ENCODE measurements at places on chromosomes 13 and 19. TPM values are rescaled to one million over a fixed set of nuclear protein-coding genes. Genes with fewer than 3 reads are reported as not detected.

GRCh38 chr19:16628984-16629691, 1.1 kb upstream of the MED26 start:
- no peak for DNase-seq
- H3K27me3 ChIP-seq, result no peaks in the 10 kb centered on the region
- peaks cover 25% of the 10 kb centered on the region for H3K36me3 ChIP-seq
- H3K4me3 ChIP-seq, result peak overlapping the region; percentile 99

DNA sequence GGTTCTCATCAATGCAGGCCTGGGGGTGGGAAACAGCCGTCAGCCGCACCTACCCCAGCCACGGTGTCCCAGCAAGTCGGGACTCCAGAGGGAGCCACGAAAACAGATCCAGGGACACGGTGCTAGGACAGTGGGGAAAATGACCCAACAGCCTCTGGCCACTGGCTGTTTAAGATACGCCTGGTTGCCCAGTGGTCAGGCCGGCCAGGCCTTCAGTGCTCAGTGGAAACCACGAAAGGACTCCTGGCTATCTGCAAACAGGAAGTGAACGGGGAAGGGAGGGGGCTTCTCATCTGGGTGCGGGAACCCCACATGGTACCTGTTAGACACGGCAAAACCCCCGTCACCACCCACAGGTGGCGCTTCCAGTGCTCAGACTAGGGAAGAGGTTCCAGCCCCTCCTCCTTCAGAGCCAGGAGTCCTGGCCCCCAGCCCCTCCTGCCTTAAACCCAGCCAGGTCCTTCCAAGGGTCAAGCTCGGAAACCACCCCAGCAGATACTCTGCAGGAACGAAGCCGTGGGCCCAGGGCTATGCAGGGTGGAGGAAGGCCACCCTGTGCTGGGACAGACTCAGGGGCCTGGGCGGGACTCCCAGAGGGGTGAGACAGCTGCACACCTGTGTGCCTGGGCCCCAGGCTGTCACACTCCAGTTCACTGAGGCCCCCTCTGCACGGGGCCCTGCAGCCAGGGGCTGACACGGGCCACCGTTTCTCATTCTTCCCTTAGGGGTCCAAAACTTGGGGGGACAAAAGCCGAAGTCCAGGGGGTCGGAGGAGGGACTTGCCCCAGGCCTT, 4.5 kb downstream of the PPP1R12C start:
- H3K36me3 ChIP-seq, result peaks cover 14% of the 10 kb centered on the region
- peaks cover 11% of the 10 kb centered on the region for H3K4me1 ChIP-seq
- H3K27ac ChIP-seq, result no peak overlapping the region
- no peaks in the 10 kb centered on the region for H3K27me3 ChIP-seq

DNA sequence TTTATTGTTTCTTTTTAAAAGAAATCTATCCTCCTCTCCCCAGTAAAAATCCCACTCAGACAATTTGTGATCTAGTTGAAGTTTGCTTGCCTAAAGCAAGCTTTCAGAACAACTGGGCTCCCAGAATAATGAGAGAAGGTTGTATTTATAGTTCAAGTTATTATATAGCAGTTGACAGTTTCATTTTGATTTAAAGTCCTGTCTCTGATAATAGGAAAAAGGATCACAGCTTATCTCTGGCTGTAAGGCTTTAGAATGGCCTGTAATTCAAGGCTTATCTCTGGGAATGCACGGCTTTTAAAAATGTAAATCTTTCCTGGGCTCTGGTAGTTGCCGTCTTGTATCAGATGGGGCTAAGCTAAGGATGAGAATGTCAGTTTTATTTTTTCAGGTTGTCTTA, 123.3 kb upstream of the TMTC4 start:
- H3K27me3 ChIP-seq, result peaks cover 21% of the 10 kb centered on the region
- no peaks in the 10 kb centered on the region for H3K4me1 ChIP-seq
- H3K36me3 ChIP-seq, result no peaks in the 10 kb centered on the region
- H3K4me3 ChIP-seq, result no peak overlapping the region

- H3K27ac ChIP-seq, result no peak overlapping the region
- no peak overlapping the region for H3K4me3 ChIP-seq
- no peaks in the 10 kb centered on the region for H3K4me1 ChIP-seq
- H3K27me3 ChIP-seq, result peaks cover 8% of the 10 kb centered on the region
These were observed 554.1 kb downstream of the TBC1D4 start for GRCh38 chr13:74927823-74928222.

DNA sequence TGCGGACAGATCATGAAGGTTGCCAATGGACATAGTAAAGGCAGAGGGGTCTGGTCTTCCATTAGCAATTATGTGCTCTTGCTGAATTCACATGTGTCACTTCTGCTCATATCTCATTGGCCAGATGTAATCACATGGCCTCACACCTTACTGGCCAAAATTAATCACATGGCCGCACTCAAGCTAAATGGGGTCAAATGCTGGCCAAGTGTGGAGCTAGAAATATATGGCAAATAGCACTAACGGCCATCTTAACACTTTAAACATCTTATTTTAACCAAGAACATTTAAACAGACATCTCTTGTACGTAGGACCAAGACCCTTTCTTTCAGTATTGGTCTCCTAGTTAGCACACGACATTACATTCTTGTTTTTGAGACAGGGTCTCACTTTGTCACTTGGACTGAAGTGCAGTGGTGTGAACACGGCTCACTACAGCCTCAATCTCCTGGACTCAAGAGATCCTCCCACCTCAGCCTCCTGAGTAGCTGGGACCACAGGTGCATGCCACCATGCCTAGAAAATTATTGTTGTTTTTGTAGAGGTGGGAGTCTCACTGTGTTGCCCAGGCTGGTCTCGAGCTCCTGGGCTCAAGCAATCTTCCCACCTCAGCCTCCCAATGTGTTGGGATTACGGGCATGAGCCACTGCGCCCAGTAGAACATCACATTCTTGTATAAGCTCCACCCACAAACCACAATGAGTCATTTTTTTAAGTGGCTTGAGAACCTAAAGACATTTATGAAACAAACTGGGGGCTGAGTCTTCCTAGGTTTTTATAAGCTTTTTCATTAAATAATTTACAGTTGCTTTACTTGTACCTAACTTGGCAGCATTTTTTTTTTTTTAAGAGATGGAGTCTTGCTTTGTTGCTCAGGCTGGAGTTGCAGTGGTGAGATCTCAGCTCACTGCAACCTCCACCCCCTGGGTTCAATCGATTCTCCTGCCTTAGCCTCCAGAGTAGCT, 2.9 kb upstream of the PTOV1 start:
- H3K27me3 ChIP-seq, result peaks cover 3% of the 10 kb centered on the region
- DNase-seq, result no peak
- no peak overlapping the region for H3K4me3 ChIP-seq
- H3K27ac ChIP-seq, result peak overlapping the region; percentile 21
- peaks cover 33% of the 10 kb centered on the region for H3K4me1 ChIP-seq

GRCh38 chr13:36530050-36530789, 97.9 kb downstream of the CCNA1 start:
- no peak for DNase-seq
- H3K27ac ChIP-seq, result no peak overlapping the region
- no peaks in the 10 kb centered on the region for H3K4me1 ChIP-seq
- H3K36me3 ChIP-seq, result no peaks in the 10 kb centered on the region
- no peak overlapping the region for H3K4me3 ChIP-seq
- H3K27me3 ChIP-seq, result peaks cover 12% of the 10 kb centered on the region

- peaks cover 19% of the 10 kb centered on the region for H3K27me3 ChIP-seq
- no peak overlapping the region for H3K4me3 ChIP-seq
- H3K4me1 ChIP-seq, result no peaks in the 10 kb centered on the region
- no peaks in the 10 kb centered on the region for H3K36me3 ChIP-seq
- no peak overlapping the region for H3K27ac ChIP-seq
These were observed 24.3 kb downstream of the DZIP1 start for GRCh38 chr13:95620030-95620824.

GRCh38 chr13:100986571-100986970, 312.0 kb upstream of the TMTC4 start:
- no peak overlapping the region for H3K27ac ChIP-seq
- H3K36me3 ChIP-seq, result no peaks in the 10 kb centered on the region
- no peaks in the 10 kb centered on the region for H3K4me1 ChIP-seq

DNA sequence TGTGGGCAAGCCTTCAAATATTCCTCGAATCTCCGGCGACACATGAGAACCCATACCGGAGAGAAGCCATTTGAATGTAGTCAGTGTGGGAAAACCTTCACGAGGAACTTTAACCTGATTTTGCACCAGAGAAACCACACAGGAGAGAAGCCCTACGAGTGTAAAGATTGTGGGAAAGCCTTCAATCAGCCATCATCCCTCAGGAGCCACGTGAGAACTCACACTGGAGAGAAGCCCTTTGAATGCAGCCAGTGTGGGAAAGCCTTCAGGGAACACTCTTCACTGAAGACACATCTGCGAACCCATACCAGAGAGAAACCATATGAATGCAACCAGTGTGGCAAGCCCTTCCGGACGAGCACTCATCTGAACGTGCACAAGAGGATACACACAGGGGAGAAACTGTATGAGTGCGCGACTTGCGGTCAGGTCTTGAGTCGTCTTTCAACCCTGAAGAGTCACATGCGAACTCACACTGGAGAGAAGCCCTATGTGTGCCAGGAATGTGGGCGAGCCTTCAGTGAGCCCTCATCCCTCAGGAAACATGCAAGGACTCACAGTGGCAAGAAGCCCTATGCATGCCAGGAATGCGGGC, 28.8 kb downstream of the ZNF333 start:
- no peak overlapping the region for H3K4me3 ChIP-seq
- H3K36me3 ChIP-seq, result peaks cover 93% of the 10 kb centered on the region
- no peak overlapping the region for H3K27ac ChIP-seq
- H3K27me3 ChIP-seq, result no peaks in the 10 kb centered on the region
- DNase-seq, result no peak

DNA sequence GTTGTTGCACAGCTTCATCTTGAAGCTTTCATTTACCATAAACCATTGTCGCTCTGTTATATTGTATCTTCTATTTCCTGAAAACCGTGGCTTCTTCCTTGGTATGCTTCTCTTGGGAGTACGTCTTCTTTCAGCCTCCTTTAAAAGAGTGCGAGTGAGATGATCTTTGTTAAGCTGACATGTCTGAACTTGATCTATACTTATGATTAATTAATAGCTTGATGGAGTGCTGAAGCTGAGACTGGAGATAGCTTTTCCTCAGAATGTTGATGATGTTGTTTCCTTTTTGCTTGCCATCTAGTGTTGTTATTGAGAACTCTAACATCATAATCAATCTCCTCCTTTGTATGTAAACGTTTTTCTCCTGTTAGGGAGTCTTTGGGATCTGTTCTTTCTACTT, 529.3 kb upstream of the SPRY2 start:
- no peak for DNase-seq
- no peaks in the 10 kb centered on the region for H3K27me3 ChIP-seq
- H3K27ac ChIP-seq, result no peak overlapping the region
- no peaks in the 10 kb centered on the region for H3K36me3 ChIP-seq
- no peak overlapping the region for H3K4me3 ChIP-seq

- H3K4me1 ChIP-seq, result peaks cover 4% of the 10 kb centered on the region
- peaks cover 15% of the 10 kb centered on the region for H3K36me3 ChIP-seq
- DNase-seq, result peak; percentile 49
- H3K27me3 ChIP-seq, result no peaks in the 10 kb centered on the region
- no peak overlapping the region for H3K4me3 ChIP-seq
These were observed 45.5 kb upstream of the C13orf46 start for GRCh38 chr13:114019367-114019766.

DNA sequence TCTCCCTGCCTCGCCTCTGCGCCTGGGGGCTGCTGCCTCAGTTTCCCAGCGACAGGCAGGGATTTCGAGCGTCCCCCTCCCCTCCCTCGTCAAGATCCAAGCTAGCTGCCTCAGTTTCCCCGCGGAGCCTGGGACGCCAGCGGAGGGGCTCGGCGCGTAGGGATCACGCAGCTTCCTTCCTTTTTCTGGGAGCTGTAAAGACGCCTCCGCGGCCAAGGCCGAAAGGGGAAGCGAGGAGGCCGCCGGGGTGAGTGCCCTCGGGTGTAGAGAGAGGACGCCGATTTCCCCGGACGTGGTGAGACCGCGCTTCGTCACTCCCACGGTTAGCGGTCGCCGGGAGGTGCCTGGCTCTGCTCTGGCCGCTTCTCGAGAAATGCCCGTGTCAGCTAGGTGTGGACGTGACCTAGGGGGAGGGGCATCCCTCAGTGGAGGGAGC, 722 bp upstream of the ICAM1 start:
- DNase-seq, result peak; percentile 78
- H3K4me1 ChIP-seq, result peaks cover 27% of the 10 kb centered on the region
- peak overlapping the region; percentile 86 for H3K4me3 ChIP-seq
- peaks cover 18% of the 10 kb centered on the region for H3K36me3 ChIP-seq
- H3K27me3 ChIP-seq, result no peaks in the 10 kb centered on the region

GRCh38 chr13:66634384-66634783, 595.8 kb downstream of the PCDH9 start:
- no peak for DNase-seq
- H3K27ac ChIP-seq, result no peak overlapping the region

DNA sequence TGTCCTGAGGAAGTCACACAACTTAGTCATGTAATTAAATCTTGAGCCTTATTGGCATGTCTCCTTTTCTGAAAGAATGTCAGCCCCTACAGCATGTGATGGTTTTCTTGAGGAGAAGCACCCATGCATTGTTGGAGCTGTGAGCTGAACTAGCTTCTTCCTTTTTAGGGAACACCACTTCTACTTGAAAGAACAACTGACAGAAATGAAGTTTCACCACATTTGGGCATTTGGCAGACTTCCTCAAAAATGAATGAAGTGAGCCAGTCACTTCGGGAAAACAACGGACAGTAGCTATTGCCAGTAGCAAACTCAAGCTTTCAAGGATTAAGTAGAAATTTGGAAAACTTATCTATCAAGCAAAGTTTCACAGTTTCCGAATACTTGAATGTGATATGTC, 1351.3 kb downstream of the EFNB2 start:
- no peak for DNase-seq
- no peaks in the 10 kb centered on the region for H3K4me1 ChIP-seq
- no peaks in the 10 kb centered on the region for H3K27me3 ChIP-seq
- H3K36me3 ChIP-seq, result no peaks in the 10 kb centered on the region

DNA sequence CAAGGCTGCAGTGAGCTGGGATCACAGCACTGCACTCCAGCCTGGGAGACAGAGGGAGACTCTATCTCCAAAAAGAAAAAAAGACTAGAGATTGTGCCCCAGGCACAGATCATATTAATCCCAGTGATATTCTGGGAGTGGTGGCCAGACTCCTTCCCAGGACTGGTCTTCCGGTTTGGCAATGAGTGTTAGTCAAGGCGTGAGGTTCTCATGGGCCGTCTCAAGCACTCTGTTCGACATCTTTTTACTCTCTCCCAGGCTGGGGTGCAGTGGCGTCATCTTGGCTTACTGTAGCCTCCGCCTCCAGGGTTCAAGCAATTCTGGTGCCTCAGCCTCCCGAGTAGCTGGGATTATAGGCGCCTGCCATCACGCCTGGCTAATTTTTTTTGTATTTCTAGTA, 5.3 kb upstream of the DPRX start:
- H3K27ac ChIP-seq, result no peak overlapping the region
- H3K36me3 ChIP-seq, result no peaks in the 10 kb centered on the region
- DNase-seq, result no peak
- H3K4me1 ChIP-seq, result peaks cover 1% of the 10 kb centered on the region
- H3K4me3 ChIP-seq, result no peak overlapping the region

Gene C1QTNF9
- not detected for total RNA-seq

Gene CARM1
- 86.8 TPM for total RNA-seq

Gene GPI
- 698 TPM for total RNA-seq

Gene DCAF15
- total RNA-seq, result 54.6 TPM

Gene KIR2DL3
- total RNA-seq, result not detected

Gene ZNF709
- 1.8 TPM for total RNA-seq

Gene MAP4K1
- 169 TPM for total RNA-seq

Gene ATP8B3
- total RNA-seq, result 2.3 TPM
